ENCODE measurements at places on chromosomes 3 and 15.

DNA sequence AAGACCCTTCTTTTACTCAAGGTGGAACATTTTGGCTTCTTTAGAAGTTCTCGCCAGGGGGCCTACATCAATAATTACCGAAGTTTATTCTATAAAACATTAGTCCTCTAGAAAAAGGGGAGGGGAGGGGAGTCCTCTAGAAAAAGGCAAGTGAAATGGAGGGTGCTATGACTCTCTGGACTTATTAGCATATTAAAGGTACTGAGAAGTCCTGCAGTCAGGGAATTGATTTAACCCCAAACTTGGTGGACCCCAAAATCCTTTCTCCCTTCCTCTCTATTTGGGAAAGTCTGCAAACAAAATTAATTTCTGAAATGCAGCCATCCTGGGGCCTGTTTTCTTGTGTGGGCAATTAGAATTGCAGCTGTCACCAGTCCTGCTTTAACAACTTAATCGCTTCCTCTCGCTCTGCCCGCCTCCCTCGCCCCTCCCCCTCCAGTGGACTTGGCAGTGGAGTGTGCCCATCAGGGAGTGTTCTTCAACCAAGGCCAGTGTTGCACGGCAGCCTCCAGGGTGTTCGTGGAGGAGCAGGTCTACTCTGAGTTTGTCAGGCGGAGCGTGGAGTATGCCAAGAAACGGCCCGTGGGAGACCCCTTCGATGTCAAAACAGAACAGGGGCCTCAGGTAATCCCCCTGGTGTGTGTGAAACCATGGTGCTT lies 18.9 kb upstream of the LRRK1 start:
- no peak for DNase-seq

DNA sequence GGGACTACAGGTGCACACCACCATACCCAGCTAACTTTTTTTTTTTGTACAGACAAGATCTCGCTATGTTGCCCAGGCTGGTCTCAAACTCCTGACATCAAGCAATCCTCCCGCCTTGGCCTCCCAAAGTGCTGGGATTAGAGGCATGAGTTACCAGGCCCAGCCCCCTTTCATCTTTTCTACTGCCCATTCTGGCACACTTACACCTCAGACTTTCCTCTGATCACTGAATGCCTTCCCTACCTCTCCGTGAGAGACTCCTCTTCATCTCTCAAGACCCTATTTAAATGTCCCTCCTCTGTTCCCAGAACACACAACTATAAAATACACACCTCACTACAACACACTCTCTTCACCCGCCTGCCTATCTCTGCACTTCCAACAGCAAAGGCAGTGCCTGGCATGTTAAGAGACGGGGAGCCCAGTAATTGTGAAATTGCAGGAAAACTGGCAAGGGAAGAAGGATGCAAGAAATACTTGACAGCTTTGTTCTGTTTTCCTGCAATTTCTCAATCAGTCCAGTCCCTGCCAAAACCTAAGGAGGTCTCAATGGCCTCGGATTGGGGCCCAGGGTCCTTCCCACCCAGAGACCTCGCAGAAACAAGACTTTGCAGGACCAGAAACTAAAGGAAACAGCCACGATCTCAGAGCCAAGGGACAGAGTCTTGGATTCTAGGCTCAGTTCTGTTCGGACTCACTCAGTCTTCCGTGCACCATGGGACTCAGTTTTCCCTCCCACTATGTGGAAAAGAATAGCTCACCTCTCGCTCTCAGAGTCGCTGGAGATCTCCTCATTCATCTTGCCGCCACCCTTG lies 849 bp downstream of the RRP9 start:
- no peak for DNase-seq

- no peak for DNase-seq
These were observed 109.5 kb upstream of the CHRM5 start for GRCh38 chr15:33858836-33859235.

- no peak for DNase-seq
These were observed 37.0 kb upstream of the LMCD1 start for GRCh38 chr3:8464668-8465067.

DNA sequence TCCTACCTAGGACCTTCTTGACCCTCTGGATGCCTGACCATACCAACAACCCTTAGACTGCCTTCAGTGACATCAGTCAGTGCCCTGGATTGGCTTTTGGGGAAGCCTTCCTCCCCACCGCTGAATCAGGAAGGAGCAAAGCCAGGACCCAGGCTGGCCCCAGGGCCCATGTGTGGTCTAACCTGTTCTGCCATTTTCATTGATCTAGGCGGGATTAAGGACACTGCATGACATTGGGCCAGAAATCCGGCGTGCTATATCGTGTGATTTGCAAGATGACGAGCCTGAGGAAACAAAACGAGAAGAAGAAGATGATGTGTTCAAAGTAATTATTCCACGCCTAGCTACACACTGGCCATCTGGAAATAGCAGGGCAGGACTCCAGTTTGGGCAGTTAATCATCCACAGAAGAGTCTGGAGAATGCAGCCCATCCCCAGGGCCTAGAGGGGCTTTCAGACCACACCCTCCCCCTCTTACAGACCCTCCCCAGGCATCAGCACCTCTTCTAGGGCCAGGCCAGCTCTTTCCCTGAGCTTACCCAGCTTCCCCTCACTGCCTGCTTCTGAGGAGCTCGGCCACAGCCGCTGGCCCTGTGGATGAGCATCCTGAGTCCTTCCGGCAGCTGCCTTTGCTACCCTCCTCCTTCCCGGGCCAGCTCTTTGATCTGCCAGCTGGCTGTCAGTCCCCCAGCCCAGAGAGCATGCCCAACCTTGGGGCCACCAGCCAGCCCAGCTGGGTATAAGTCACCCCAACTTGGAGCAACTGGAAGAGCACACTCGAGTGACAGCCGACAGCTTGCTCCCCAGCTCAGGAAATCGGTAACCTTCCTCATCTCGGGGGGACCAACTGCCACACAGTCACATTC lies 45.9 kb downstream of the CHDH start:
- no peak for DNase-seq

GRCh38 chr3:12797892-12798558 lies 1.5 kb downstream of the CAND2 start:
- no peak for DNase-seq

DNA sequence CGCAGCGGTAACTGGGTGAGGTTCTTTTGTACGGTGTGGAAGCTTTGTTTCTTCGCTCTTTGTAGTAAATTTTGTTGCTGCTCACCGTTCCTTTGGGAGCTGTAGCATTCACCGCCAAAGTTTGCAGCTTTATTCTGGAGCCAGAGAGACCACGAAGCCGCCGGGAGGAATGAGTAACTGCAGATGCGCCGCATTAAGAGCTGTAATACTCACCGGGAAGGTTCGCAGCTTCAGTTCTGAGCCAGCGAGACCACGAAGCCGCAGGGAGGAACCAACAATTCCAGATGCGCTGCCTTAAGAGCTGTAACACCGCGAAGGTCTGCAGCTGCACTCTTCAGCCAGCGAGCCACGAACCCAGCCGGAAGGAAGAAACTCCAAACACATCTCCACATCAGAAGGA lies 56.0 kb upstream of the DYNC1LI1 start:
- DNase-seq = no peak

DNA sequence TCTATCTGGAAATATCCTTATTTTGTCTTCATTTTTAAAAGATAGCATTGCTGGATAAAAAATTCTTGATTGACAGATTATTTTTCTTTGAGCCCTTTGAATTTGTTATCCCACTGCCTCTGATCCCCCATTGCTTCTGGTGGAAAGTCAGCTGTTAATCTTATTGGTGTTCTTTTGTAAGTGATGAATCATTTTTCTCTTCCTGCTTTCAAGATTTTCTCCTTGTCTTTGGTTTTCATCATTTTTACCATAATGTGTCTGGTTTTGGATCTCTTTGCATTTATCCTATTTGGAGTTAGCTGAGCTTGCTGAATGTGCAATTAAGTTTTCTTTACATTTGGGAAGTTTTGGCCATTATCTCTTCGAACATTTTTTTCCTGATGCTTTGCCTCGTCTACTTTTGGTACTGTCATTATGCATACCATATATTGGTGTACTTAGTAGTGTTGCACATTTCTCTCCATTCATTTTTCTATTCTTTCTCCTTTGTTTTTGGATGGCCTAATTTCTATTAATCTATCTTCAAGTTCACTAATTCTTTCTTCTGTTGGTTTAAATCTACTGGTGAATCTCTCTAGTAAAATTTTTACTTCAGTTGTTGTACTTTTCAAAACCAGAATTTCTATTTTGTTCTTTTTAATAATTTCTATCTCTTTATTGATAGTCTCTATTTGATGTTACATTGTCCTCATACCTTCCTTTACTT lies 440.0 kb upstream of the PROK2 start:
- DNase-seq = no peak

- DNase-seq = no peak
These were observed 267.1 kb downstream of the LRTM1 start for GRCh38 chr3:54660714-54661132.

DNA sequence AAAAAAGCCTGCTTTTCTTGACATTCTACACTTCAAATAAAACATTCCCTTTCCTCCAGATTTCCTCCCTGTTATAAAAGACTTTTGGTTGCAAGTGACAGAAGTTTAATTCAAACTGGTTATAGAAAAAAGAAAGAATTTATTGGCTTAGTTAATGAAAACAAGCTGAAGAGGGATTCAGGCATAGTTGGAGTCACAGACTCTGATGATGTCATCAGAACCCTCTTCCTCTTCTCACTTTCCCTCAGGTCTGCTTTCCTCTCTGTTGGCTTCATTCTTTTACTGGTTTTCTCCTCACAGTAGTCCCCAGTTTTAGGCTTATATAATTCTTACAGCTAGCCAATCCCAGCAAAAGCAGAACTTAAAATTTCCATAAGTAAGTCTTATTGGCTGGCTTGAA lies 32.0 kb upstream of the MBNL1 start:
- DNase-seq = no peak

GRCh38 chr15:47507221-47507985 lies 209.9 kb upstream of the SEMA6D start:
- no peak for DNase-seq
